ENCODE measurements at places on chromosomes 6 and 20.

GRCh38 chr6:56637640-56638039 lies 5.0 kb downstream of the DST start:
- DNase-seq: no peak

DNA sequence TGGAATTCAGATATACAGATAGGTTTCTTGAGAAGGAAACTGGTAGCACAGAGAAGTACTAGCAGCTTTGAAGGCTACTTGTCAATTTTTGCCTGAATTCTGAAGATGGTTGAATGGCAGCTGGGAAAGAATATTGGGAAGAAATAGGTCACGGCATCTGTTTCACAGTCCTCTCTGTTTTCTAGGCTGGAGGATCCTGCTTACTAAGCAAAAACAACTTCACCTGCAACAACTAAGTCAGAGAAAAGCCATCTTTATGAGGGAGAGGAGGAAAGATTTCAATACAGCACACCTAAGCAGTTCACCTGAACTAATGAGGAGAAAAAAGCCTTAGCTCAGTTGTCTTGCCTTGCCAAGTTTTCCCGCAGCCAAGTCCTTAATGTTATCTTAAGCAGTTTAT lies 975.5 kb upstream of the EPHA7 start:
- no peak for DNase-seq

DNA sequence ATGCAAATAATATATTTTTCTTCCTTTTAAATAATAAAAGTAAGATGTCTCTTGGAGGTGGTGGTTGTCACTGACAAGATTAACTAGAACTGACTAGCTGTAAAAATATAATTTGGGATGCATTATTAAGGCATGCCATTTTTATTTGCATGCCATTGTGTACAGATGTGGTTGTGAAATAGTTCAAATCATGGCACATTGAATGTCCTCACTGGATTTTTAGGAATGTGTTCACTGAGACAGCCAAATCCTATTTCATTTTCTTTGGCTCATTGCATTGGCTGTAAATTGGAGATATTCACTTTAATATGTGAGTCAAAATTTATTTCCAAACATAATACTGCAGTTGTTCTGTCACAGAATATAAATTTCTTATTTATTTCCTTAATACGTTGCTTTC lies 62.3 kb downstream of the ESR1 start:
- DNase-seq: no peak

DNA sequence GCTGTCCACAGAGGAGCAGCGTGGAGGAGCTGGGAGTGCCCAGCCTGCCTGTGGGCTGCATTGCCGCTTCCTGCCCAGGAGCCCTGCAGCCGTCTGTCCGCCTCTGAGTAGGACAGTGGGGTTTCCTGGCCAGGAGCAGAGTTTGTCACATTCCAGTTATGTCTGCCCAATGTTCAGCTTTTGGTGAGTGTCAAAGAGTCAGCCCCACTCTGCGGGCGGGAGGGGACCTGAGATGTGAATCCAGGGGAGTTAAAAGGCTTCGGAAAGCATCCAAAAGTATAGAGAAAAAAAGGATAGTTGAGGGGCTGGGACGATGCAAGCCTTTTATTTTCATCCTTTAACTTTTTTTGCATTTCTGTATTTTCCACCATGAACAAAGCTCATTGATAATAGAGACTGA lies 7.2 kb upstream of the GATA5 start:
- DNase-seq: no peak

- no peak for DNase-seq
These were observed 7.1 kb downstream of the PRIM2 start for GRCh38 chr6:57324538-57324937.

GRCh38 chr6:26335631-26336323 lies 29.2 kb upstream of the BTN3A2 start:
- DNase-seq: no peak

GRCh38 chr6:14401246-14401645 lies 283.7 kb downstream of the CD83 start:
- no peak for DNase-seq

GRCh38 chr6:135372758-135373157 lies 124.8 kb downstream of the AHI1 start:
- DNase-seq: no peak

DNA sequence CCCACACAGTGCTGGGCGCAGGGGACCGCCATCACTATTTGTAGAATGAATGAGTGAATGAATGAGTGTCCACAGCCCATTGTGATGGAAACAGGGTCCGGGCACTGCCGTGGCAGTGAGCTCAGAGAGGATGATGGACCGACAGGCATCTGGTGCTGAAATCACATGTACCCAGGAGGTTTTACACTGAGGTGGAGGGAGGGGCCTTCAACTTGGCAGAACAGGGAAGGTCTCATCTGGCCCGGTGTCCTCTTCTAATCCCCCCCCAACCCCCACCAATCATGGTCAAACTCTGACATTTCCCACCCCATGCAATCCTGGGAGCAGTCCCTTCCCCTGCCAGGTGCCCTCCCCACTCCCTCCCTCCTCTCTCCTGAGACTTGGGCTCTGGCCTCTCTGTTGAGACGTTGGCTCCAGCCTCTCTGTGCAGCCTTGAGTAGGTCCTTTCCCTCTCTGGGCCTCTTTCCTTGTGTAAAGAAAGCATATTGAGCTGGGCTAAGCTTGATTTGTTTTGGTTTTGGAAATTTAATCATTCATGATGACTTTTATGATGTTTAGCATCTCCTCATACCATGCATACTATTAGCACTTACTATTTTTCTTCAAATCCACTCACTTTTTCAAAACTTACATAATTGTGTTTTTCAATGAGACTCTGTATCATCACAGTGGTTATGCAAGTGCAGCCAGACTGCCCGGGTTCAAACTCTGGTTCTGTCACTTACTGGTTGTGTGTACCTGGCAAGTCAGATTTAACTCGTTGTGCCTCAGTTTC lies 10.8 kb downstream of the KIAA1755 start:
- no peak for DNase-seq

DNA sequence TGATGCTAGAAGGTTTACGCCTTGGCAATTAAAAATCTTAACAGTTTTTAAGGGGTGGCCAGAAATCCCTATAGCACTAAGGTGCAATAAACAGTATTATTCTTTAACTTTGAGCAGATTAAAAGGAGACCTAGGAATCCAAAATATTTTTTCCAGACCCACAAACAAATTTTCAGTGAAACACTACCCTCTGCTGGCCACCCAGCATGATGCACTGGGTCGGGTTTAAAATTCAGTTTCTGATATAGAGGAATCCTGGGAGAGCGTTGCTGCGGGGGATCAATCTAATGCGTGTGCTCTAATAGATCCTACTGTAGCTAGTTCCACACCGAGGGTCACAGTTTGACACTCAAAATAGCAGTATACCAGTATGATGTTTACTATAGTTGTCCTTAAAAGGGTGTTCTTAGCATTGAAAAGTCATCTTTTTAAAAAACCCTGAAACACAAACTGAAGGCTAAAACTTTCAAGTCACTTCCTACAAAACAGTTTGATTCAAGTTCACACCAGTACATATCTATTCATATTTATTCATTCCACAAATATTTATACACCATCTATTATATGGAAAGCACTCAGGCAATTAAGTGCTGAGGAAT lies 10.2 kb downstream of the UBE3D start:
- DNase-seq: peak; percentile 46

- DNase-seq: no peak
These were observed 106.2 kb upstream of the ARMC2 start for GRCh38 chr6:108742041-108742440.

- no peak for DNase-seq
These were observed 252.9 kb upstream of the NRSN1 start for GRCh38 chr6:23873161-23873560.

GRCh38 chr6:38487423-38487822 lies 152.3 kb downstream of the BTBD9 start:
- no peak for DNase-seq

DNA sequence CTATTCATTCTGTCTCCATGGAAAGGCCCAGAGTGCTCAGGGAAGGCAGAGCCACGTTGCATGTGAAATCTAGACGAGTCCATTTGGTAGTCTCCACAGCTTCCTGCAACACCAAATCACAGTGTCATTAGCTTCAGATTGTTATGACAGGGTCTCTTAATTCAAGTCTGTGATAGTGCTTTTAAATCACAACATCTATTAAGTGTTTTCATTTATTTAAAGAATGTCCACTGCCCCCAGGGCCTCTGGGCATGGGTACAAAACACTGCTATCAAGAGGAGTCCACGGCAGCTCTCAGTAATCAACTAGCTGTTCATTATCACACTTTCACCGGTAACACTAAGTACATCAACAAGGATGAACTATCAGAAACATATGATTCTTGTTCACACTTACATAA lies 455.9 kb upstream of the JARID2 start:
- DNase-seq: no peak

DNA sequence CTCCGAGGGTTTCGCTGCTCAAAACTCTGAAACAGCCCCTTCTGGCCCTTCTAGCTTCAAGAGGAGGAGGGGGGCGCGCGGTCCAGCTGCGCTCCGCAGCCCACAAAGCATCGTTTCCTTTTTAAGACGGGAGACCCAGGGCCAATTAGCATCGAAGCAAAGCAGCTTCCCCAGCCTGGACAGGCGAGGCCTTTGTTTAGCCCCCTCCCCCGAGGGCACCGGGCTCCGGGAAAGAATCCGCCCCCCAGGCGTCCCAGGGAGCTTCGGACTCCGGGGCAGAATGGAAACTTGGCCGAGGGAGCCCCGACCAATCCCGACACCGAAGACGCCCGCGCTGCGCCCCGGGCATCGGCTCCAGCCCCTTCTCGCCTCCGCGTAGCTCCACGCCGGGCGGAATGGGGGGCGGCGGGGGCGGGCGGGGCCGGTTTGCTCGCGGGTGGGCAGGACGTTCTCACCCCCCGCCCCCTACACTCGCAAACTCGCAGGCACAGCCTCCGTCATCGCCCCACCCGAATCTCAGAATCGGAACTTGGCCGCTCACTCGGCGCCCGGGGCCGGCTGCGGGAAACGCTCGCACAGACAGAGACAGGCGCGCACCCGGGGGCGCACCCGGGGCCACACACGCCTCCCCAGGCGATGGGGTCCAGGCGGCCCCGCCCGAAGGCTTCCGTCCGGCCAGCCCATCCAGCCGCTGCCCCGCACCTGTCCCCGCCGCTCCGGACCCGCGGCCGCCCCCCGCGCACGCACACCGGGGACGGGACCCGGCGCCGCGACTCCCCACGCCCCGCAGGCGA lies 628 bp downstream of the NKAIN4 start:
- no peak for DNase-seq

- DNase-seq: no peak
These were observed 137.7 kb downstream of the RCAN2 start for GRCh38 chr6:46353528-46353927.

GRCh38 chr6:37483917-37484785 lies 15.5 kb downstream of the CCDC167 start:
- peak; percentile 83 for DNase-seq

GRCh38 chr6:131231103-131231502 lies 95.8 kb downstream of the AKAP7 start:
- DNase-seq: no peak

DNA sequence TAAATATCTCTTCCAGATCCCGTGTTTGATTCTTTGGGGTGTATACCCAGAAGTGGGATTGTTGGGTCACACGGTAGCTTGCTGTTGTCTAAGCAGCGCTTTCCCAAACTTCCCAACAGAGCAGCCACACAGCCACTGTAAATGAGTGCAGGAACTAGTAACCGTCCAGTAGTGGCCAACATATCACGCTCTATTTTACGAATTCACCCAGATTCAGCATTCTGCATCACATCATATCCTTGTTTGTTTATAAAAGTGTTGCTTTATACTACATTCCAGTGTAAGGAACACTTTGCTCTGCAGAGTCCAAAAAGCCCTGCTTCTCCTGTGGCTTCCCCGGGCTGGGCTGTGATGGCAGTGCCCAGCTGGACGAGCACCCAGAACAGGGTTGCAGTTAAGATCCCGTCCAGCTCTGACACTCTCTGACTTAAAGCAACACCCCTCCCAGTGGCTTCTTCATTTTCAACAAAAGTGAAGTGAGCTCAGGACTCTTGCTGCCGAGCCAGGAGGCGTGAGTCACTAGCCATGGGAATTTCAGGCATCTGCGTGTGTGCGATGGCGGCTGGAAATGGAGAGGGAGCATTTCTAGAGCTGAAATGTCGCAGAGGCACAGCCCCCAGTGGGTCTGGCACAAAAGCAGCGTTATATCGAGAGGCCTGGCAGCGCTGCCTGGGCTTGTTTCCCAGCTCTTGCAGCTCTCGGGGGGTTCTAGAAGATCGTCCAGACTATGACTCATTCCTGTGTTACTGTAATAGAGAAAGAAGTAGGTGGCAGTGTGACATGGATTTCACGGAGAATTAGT lies 216.3 kb upstream of the ECI2 start:
- no peak for DNase-seq

DNA sequence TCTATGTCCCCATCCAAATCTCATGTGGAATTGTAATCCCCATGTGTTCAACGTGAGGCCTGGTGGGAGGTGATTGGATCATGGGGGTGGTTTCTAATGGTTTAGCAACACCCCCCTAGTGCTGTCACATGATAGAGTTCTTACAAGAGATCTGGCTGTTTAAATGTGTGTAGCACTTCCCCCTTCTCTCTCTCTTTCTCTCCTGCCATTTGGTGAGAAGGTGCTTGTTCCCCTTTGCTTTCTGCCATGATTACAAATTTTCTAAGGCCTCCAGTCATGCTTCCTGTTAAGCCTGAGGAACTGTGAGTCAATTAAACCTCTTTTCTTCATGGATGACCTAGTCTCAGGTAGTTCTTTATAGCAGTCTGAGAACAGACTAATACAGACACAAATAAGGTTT lies 165.4 kb downstream of the OGFRL1 start:
- DNase-seq: no peak

- DNase-seq: no peak
These were observed 23.9 kb downstream of the TRERF1 start for GRCh38 chr6:42427871-42428270.

DNA sequence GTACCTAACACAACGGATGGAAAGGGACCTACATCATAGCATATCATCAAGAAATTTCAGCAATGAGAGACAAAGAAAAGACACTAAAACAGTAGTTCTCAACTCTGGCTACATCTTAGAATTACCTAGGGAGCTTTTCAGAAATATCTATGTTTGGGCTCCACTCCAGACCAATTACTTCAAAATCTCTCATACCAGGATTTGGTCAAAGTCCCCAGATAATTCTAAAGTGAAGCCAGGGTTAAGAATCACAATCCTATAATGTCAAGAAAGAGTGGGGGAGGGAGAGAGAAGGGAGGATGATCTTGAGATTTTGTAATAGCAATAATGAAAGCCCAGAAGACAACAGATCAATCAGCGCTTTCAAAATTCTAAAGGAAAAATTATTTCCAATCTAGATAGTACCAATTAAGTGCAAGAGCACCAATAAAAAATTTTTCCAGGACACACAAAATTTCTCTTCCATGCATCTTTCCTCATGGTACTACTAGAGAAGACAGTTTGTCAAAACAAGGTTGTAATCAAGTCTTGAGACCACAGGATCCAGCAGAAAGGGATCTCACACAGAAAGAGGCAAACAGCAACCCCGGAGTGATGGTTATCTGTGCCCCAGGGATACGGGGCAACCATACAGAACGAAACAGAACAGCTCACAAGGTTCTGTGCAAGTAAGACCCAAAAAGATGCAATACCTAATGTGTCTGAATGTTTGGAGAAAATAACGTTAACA lies 152.9 kb upstream of the DST start:
- DNase-seq: no peak

Measured in effector memory CD8-positive, alpha-beta T cell (primary cell).